ENCODE measurements at places on chromosomes 5 and 9. TPM values are rescaled to one million over a fixed set of nuclear protein-coding genes. Genes with fewer than 3 reads are reported as not detected.

CLIC3 gene
- total RNA-seq = 0.31 TPM

PCDHA2 gene
- total RNA-seq = 11.5 TPM

- no peak for DNase-seq
These were observed 10.2 kb downstream of the CMYA5 start for GRCh38 chr5:79699763-79700400.

GRCh38 chr9:21624675-21625644 lies 142.8 kb upstream of the IFNE start:
- no peak for DNase-seq

Measured in occipital lobe (tissue), 3 donors.